ENCODE measurements at places on chromosomes 11 and 22. TPM values are rescaled to one million over a fixed set of nuclear protein-coding genes. Genes with fewer than 3 reads are reported as not detected.

The SLC22A12 gene
- total RNA-seq = not detected

The PTPN5 gene
- not detected for total RNA-seq

The HBG2 gene
- total RNA-seq = not detected

The KIF18A gene
- total RNA-seq = 3.1 TPM

The OR6A2 gene
- total RNA-seq = 0.11 TPM

The DDX10 gene
- 12.6 TPM for total RNA-seq

The DDTL gene
- 9.8 TPM for total RNA-seq

The KRTAP5-10 gene
- total RNA-seq = not detected

The SLC6A5 gene
- not detected for total RNA-seq

The STK33 gene
- total RNA-seq = under 0.01 TPM

The FBLN1 gene
- total RNA-seq = 121 TPM

The TAF10 gene
- total RNA-seq = 35.0 TPM

The OR52B2 gene
- total RNA-seq = under 0.01 TPM

The OR8D1 gene
- total RNA-seq = not detected

The CST6 gene
- 66.6 TPM for total RNA-seq

The TIGD3 gene
- 0.11 TPM for total RNA-seq

The CHRM1 gene
- total RNA-seq = not detected

The GUCY1A2 gene
- total RNA-seq = 11.4 TPM

The GGT5 gene
- 30.5 TPM for total RNA-seq

The PPP6R2 gene
- total RNA-seq = 64.7 TPM

The FAM111B gene
- 2.2 TPM for total RNA-seq

The CEP126 gene
- total RNA-seq = 7.1 TPM

The MYO7A gene
- total RNA-seq = 0.43 TPM

The MUC5AC gene
- total RNA-seq = under 0.01 TPM

The MIOX gene
- not detected for total RNA-seq

The LIF gene
- not detected for total RNA-seq

The IL17REL gene
- not detected for total RNA-seq

The RGL4 gene
- not detected for total RNA-seq

The KRTAP5-7 gene
- not detected for total RNA-seq

Data from placental epithelial cell (primary cell).